ENCODE measurements at places on chromosomes 1 and 21.

DNA sequence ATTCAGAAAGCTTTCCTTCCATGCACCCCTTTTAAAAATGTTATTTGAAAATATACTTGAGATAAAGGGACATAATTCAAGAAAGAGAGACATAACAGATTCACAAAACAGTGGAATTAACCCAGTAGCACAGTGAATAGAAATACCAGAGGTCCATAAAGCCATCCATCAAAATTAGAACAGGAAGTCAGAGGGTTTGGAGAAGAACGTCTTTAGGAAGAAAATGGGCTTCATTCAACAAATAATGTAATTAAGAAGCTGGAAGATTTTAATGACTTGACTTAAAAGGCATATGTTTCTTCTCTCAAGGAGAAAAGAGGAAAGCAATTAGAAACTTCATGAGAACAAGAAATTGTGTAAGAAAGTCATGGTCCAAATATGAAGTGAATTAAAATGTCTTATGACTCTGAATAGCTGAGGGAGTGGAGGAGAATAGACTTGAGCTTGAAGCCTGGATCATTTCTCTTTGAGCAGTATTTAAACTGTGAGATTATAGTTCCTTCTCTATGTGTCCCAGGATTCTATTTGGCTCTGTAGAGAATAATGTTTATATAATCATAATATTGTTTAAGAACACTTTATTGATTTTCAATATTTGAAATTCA lies 7.9 kb upstream of the HCRTR1 start:
- DNase-seq = no peak

DNA sequence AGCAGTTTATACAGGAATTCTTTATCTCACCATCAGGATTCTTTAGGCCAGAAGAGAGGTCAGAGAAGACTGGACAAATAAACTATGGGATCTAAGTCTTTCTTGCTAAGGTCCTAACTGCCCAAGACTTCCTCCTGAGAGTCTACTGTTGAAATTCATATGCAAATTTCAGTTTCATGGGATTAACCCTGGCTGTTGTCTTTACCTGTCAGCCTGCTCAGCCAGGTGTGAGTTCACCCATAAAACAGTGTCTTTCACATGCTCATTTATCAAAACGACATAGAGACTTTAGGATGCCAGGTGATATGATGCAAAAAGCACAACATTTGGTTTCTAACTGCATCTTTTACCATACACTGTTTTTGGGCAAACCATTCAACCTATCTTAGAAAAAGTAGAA lies 211.0 kb downstream of the PDE4B start:
- no peak for DNase-seq

- DNase-seq = no peak
Measured at GRCh38 chr1:192860478-192861185, 51.8 kb downstream of the RGS2 start.

DNA sequence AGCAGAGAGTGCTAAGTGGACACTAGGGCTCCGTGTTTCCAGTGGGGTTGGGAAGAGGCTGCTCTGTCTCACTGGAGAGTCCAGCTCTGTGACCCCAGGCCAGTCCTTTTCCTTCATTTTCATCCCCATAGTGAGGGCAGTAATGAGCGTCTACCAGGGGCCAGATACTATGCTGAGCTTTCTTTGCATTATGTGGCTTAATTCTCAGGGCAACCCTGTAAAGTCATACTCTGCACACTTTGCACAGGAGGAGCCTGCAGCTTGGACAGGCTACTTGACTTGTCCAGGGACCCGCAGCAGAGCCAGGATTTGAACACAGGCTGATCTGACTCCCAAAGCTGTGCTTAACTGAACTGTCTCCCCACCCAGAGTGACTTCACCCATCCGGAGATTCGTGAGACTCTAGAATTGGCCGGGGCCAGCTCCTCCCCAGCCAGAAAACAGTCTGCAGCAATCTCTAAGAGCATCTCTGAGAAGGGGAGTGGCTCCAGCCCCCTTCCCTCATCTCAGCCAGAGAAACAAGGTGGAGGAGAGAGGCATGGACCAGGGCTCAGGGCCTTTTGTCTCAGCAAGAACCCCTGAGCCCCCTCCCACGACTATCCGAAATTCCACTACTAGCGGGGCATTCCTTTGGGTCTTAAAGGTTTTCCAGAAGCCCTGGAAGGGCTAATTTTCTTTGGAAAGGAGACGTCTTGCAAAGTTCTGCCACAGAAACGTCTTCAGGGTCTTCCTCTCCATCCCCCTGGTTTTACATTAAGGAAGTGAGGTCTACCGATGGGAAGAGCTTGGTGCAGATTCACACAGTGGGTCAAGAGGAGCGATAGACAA lies 866 bp upstream of the FNDC5 start:
- DNase-seq = no peak

DNA sequence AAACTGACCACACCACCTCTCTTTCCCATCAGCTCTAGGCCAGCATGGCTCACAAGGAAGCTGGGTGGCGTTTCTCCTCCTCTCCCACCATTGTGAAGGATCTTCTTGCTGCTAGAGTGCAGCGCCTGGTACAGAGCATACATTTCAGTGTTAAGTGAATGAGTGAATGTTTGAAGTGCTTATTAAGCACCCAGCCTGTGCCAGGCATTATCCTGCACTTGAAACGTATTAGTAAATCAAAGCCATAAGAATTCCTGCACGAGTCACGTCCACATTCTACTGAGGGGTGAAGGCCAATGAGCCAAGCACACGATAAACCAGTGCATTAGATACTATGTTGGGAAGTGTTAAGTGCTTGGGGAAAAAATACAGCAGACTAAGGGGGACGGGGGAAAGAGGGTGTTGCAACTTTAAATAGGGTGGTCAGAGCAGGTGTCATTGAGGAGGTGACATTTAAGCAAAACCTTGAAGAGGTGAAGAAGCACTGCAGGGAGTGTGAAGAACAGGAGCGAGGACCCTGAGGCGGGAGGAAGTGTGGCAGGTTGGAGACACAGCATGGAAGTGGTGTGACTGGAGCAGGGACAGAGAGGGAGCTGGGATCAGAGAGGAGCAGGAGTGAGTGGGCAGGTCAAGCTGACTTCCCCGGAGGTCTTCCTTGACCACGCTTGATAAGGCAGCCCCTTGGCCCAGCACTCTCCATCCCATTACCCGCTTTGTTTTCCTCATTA lies 48.5 kb upstream of the LRRN2 start:
- no peak for DNase-seq

- no peak for DNase-seq
Measured at GRCh38 chr1:4166713-4167112, 266.6 kb upstream of the C1orf174 start.

GRCh38 chr1:174911606-174912005 lies 88.1 kb upstream of the CACYBP start:
- DNase-seq = no peak

DNA sequence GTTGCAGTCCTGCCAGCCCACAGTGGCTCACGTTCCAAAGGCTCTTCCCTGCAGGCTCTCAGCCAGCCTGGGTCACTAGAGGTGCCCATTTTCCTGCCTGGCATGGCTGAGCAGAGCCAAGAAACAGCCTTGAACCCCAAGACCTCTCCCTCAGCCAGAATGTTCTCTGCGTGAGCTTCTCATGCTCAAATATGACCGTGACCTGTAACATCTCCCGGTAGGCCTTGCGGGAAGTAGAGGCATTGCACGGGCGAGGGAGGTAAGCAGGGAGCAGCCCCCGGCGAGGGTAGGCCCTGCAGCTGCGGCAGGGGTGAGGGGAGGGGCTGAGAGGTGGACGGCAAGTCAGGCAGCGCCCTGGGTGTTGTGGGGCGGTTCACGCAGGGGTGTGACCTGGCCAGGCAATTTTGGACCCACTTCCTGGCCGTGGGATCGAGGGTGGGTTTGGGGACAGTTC lies 20.0 kb downstream of the RRP1 start:
- DNase-seq = no peak

GRCh38 chr21:36630485-36631206 lies 68.3 kb upstream of the SIM2 start:
- peak; percentile 50 for DNase-seq

GRCh38 chr1:156146020-156146768 lies 7.2 kb upstream of the SEMA4A start:
- DNase-seq = peak; percentile 80

- no peak for DNase-seq
Measured at GRCh38 chr21:28793043-28793442, 199.6 kb downstream of the LTN1 start.

DNA sequence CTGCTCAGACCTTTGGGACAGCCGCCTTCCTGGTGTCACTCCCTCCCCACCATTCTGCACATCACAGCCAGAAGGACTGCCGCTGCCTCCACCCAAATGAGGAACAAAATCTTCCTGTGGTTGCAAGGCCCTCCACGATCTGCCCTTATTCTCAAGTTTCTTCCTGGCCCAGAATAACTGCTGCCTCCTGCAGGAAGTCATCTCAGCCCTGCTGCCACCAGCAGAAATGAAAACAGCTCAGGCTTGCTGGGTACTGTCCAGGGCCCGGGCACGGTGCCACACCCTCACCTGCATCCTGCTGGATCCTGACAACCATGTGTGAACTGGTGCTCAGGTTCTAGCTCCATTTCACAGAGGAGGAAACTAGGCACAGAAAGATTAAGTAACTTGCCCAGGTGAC lies 2.8 kb downstream of the CLDN19 start:
- DNase-seq = peak; percentile 5

GRCh38 chr1:201353186-201353940 lies 24.1 kb downstream of the TNNT2 start:
- DNase-seq = no peak

DNA sequence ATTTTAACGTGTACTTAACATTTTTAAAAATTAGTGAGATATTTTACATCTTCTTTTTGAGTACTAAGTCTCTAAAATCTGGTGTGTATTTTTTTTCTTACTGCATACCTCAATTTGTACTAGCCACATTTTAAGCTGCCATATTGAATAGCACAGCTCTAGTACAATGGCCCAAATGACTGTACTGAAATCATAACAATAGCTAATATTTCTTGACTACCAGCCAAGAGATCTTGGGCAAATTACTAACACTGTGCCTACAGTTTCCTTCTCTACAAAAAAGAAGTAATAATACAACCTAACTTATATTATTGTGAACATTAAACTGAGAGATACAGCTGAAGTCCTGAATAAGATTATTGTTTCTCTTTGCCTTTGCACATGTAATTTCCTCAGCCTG lies 57.2 kb downstream of the CDC7 start:
- DNase-seq = no peak

- no peak for DNase-seq
Measured at GRCh38 chr1:246703581-246703980, 20.6 kb upstream of the SCCPDH start.

- DNase-seq = no peak
Measured at GRCh38 chr1:162373541-162374260, 3.0 kb downstream of the SPATA46 start.

GRCh38 chr1:230105754-230106625 lies 39.0 kb downstream of the GALNT2 start:
- DNase-seq = no peak

GRCh38 chr1:36008546-36009197 lies 75.2 kb upstream of the TEKT2 start:
- no peak for DNase-seq

GRCh38 chr1:226407497-226408284 lies at the start of gene PARP1:
Gene PARP1, minus strand, starts transcription at chr1:226408093. Its CDS starts 164 bp downstream, at chr1:226407929.
- DNase-seq = peak; percentile 90

DNA sequence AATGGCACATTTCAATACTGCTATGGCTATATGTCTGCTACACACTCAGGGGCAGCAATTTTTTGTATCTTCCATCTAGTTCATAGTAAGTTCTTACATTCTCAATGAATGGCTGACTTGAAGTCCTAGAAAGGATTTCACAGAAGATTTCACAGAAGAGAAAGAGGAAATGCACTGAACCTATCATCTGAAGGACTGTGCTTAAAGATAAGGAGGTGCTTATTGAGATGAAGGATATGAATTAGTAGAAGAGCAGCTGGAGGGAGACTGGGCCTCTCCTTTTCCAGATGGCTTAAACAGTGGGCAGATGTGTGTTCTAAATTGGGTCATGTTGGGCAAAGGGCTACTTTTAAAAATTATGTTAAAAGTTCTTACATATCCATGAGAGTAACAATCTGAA lies 14.6 kb downstream of the ADAR start:
- no peak for DNase-seq

DNA sequence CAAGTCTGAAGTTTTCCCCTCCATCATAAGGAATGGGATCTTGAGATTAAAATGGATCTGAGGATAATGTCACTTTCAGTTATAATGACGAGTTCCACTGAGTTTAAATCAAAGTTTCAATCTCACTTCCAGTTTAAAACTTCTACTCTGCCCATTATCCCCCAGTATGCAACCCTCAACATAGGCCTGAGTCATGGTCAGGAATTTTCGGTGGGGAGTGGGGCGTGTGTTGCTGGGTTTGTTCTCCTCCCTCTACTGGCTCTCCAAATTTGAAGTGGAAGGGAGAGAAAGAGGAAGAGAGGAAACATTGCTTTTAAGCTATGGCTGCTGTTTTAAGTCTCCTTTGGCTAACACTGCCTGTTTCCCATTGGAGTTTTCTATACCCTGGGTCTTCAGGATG lies 152.9 kb downstream of the TM2D1 start:
- DNase-seq = no peak

DNA sequence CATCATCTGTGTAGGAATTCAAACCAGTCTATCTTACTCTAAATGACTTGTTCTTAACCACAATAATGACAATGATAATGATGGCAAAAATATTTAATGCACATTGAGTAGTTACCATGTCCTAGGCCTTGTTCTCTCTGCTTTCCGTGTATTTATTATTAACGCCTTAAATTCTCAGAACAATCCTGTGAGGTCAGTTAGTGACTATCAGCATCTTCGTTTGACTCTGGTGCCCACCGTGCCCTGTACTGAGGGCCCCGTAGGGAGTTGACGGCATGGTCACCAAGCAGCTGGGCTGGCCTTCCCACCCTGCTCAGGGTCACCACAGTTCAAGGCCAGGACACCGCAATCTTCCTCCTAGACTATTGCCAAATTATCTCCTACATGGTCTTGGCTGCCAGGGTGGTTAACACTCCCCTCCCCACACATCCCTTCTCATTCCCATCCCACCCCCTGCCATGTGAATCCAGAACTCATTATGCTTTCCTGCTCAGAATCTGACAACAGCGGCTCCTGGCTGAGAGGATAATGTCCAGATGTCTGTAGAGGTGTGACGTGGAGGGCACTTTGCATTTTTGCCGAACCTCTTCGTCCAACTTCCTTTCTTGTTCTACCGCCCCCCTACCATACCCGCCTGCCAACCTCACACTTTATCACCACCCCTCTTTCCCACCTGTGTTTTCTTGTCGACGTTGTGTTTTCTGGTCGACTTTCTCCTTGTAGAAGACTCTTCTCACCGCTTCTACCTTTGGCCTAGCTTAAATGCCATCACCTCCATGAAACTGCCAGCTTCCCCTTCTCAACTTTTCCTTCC lies 33.4 kb downstream of the IGFN1 start:
- no peak for DNase-seq

- no peak for DNase-seq
Measured at GRCh38 chr1:240526312-240526711, 85.6 kb downstream of the GREM2 start.

DNA sequence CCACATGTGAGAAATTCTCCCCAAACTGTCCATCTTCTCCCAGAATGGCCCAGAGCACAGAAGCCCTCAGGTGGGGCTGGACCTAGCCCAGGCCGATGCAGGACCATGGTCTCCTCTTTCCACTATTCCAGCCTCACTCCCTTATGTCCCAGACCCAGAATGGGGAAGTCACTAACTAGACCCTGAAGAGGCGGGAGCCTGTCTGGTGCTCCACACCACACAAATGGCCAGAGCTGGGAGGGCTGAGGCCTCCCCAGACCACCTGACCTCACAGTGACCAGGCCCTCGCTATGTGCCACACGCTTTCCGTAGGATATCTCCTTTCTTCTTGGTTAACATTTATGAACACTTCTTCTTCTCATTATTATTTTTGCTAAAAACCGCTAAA lies 54.9 kb upstream of the EDN2 start:
- no peak for DNase-seq
